GM12891 (cell line): ENCODE measurements at places on chromosomes 7 and 10.

- DNase-seq: no peak
Measured at GRCh38 chr7:119596651-119597050, 676.3 kb upstream of the KCND2 start.

DNA sequence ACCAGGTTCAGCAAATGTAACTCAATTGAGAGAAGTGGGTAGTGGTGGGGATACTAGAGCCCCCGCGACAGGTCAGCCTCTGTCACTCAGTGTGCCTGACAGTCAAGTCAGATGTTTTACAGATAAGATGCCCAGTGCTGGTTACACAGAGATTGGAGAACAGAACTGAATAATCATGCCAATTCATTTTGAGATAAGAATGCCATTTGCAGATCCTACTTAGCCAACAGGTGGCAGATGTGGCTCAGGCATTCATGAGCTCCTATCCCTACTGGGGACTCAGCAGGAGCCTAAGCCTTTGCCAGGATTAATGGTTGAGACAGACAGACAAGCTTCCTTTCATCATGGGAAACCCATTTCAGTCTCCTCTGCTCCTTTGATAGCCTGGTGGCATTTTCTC, 137.8 kb downstream of the MAPK8 start:
- DNase-seq: no peak

DNA sequence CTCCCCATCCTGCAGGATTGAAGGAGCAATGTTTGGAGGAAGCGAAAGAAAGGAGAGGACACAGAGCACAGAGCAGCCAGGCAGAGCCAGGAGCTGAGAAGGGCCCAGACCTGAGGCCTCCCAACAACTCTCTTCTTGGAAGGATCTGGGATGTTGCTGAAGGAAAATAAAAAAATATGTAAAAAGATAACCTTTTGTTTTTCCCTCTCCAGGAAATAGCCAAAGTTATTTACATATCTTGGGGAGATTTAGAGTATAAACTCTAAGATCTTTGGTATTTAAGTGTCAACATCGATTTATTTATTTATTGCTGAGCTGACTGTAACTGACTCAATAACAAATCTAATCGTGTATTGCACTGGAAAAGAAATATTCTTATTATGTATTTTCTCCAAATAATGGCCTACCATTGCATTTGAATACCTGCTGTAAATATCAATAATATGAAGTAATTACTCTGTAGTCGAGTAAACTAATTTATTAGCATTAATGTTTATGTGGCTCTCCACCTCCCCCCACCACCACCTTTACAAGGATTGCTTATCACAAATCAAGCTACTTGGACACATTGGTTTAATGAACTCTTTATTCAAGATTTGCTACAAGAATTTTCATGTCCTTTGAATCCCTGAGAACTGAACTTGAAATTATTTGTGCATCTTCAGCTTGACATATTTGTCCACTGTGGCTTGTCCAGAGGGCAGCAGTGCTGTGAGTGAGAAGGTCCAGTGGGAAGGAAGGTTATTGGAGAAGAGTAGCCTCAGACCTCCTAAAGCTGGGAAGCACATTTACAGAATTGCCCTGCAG, 1.8 kb upstream of the HOXA11 start:
- DNase-seq: no peak

GRCh38 chr10:116803451-116804249, 45.6 kb upstream of the ENO4 start:
- DNase-seq: no peak

DNA sequence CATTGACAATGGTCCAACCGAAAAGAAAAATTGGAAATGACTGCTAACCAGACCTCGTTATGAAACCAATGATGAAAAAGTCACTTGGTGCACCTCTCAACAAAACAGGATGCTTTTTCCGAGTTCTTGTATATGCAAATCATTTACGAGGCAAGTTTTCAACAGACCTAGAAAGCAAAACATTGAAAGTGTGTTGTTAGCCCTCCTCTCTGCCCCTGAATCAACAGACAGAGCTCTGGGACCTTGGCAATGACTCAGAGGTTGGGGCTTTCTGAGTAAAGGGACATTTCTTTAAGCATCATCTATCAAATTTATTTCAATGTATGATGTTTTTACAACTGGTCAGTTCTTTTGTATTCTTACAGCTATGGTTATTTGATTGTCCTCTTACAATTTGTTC, 16.3 kb upstream of the DKK1 start:
- DNase-seq: no peak

GRCh38 chr7:150665089-150665748, 20.3 kb upstream of the GIMAP2 start:
- DNase-seq: no peak

DNA sequence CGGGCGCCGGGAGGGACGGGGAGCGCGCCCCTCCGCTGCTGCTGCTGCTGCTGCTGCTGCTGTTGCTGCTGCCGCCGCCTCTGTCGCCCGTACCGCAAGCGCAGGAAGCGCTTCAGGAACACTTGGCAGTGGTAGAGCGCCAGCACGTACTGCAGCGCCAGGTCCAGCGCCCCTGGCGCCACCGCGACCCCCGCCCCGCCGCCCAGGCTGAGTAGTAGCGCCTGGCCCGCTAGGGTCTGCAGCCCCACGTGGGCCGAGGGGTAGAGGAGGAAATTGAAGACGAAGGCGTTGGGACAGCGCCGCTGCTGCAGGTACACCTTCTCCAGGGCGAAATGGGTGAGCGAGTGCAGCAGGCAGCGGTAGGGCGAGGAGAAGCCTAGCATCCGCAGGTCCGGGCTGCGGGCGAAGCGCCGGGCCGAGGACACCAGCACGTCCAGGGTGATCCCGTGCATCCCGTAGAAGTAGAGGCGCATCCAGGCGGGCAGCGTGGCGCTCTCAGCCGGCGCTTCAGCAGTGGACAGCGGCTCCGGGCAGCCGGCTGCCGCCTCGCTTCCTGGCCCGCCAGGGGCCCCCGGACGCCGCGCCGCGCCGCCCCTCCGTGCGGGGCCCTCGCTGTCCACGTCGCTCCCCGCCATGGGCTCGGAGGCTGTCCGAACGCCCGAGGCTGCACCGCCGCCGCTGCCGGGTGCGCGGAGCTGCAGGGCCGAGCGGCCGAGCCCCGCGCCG, at the start of gene TMEM229A:
Gene TMEM229A (minus strand): TSS at position 699 of the 726 bp plus-strand sequence. CDS start 64 bp downstream, at position 635.
- peak; percentile 37 for DNase-seq

- no peak for DNase-seq
Measured at GRCh38 chr7:73974101-73974947, 53.6 kb upstream of the ELN start.

GRCh38 chr7:28114056-28114455, 66.5 kb downstream of the JAZF1 start:
- DNase-seq: no peak

DNA sequence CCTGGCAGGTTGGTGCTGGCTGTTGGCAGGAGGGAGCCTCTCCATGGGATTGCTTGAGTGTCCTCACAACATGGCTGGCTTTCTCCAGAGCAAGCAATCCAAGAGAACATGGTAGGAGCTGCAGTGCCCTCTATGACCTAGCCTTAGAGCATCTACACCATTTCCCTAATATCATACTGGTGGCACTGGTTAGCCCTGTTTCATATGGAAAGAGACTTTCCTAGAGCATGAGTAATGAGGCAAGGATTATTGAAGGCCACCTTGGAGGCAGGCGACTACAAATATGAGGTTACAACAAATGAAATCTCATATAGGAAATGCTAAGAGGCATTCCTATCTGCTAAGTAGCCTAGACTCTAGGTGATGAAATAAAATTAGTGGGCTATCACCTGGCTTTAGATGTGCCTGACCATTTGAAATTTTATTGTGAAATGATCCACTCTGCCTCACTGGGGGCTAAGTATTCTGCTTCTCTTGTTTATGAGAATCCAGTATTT, 153.6 kb downstream of the RGS10 start:
- no peak for DNase-seq

GRCh38 chr10:76576276-76576962, 1061.2 kb downstream of the KCNMA1 start:
- no peak for DNase-seq

GRCh38 chr10:42830237-42830636, 47.6 kb downstream of the BMS1 start:
- DNase-seq: no peak

DNA sequence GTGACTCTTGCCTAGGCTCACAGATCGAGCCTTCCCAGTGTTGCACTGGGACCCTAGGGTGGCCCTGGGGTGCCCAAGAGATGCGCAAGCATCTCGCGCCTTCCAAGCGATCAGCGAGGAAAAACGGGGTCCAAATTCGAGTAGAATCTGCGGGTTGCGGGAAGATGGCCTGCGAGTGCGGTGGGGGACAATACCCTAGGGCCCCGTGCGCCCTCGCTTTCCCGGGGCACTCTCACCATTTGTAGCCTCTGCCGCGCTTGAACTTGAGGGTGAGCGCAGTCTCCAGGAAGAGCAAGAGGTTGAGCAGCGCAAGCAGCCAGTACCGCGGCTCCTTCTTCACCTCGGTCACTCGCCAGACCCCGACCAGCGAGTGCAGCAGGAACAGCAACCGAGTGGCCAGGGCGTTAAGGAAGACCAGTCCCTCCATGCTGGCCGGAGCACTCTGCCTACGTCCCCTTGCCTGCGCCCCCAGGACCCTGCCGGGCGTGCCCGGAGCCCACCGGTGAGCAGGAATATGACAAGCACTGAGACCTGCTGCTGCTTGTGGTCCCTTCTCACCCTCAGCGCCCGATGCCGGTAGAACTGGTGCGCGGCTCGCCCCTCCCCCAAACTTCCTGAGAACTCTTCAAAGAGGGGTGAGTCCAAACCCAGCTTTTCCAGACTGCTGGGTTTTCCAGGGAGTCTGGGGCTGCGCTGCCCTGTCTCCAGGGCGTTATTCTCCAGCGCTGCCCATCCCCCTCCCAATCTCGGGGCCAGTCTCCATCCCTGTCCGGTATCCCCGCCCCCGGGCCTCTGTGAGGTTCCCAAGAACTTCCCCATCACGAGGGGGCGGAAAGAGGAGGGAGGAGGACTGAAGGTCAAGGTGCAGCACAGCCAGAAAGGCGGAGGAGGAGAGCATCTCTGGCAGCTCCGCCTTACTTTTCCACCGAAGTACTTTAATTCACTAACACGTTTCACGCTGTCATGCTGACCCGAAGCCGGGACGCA, at the start of gene TMEM26:
Gene TMEM26 (minus strand): TSS at position 727 of the 987 bp plus-strand sequence. CDS start 300 bp downstream, at position 427.
- no peak for DNase-seq

GRCh38 chr10:75807456-75807855, 376.0 kb downstream of the LRMDA start:
- DNase-seq: no peak

GRCh38 chr10:87657371-87657770, 2.3 kb upstream of the PAPSS2 start:
- no peak for DNase-seq

DNA sequence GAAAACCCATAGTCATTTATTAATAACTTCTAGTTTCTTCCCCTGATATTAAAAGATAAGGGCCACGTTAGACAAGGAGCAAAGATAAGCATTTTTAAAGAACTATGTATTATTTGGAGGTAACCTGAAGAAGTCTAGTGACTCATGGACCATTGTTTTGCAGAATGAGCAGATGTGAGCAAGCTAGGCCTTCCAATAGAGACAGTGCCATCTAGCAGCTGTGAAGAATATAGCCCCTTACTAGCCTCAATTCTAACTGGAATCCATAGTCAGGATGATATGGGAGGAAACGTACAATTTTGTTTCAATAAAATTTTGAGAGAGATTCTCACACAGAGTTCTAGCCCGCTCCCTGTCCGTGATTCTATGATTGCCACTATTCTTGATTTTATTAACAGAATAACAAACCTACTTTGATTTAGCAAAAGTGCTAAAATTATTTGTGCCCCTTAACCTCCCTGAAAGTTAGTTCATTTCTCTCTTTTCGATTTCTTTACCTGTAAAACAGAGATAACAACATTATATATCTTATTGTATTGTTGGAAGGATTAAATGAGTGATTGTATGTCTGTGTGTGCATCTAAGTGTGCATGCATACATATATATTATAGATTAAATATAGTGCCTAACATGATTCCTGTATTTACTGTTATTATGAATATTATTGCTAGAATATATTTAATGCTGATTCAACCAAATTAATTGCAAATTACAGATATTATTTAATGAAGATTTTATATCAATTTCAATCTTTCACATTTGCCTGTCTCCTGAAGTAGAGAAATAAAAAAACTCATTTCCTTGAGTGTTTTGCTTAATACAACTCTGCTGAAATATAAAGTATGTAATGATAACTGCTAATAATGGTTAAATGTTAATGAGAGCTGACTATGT, 22.7 kb downstream of the FAM237B start:
- no peak for DNase-seq

DNA sequence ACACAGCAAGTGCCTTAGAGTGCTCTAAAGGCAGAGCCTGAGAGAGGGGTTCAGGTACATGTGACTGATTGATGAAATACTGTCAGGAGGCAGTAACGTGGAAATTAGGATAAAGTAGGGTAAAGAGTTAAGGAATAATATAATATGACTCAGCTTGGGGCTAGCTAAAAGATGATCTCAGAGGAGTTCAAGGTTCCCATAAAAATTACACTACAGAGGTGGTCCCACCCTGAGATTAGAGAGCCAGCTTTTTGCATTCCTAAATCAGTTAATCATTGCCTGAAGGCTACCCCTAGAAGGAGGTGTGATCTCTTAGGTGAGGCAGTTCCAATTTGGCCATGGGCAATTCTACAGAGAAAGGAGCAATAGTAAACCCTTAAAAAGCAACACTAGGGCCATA, 5.8 kb downstream of the LIPJ start:
- no peak for DNase-seq

DNA sequence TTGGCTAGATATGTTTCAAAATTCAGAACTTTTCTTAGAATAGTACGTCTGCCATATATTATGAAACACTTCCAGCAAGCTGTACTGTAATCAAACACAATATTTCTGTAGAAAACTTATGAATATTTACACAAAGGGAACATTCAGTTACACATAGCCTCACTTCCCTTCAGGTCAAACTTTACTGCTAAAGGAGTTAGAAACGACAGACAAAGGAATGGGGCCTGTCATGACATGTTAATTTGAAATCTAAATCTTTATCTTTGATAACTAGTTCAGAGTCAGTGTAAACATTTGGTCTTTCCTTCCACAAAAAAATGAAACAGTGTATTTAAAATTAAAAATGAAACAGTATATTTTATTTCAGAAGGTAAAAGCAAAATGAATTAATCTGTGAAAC, 1.0 kb upstream of the CROT start:
- no peak for DNase-seq

- no peak for DNase-seq
Measured at GRCh38 chr7:6448943-6449543, 1.3 kb upstream of the DAGLB start.

- no peak for DNase-seq
Measured at GRCh38 chr7:75039166-75039565, 34.4 kb downstream of the RCC1L start.

GRCh38 chr7:5429253-5429856, 5.7 kb upstream of the TNRC18 start:
- DNase-seq: no peak

GRCh38 chr7:92832534-92833023, 3.8 kb downstream of the CDK6 start:
- no peak for DNase-seq

GRCh38 chr7:127393368-127394058, 1.0 kb upstream of the ZNF800 start:
- DNase-seq: no peak

GRCh38 chr7:129606803-129607202, 4.7 kb upstream of the NRF1 start:
- DNase-seq: no peak

DNA sequence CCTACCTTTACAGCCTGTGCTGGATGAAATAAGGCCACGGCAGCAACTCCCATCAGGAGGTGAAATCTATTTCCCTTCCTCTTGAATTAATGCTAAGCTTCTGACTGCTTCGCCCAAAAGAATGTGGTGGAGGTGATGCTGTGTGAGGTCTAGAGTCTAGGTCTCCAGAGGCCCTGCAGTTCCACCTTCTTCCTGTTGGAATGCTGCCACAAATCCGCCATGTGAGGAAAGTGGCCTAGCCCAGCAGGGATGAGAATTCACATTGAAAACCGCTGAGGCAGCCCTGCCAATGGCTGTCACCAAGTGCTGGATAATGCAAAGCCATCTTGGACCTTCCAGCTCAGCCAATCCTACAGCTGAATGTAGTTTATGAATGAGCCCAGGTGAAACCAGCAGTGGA, 28.0 kb downstream of the RHOBTB1 start:
- no peak for DNase-seq
